GM12892 (cell line): ENCODE measurements at places on chromosomes 2 and 18.

GRCh38 chr2:17334300-17334699, 183.9 kb downstream of the RAD51AP2 start:
- no peak for DNase-seq

- no peak for DNase-seq
Observed at GRCh38 chr2:100799686-100800085, 20.3 kb upstream of the NPAS2 start.

- DNase-seq: no peak
Observed at GRCh38 chr2:42153944-42154581, 15.1 kb upstream of the EML4 start.

DNA sequence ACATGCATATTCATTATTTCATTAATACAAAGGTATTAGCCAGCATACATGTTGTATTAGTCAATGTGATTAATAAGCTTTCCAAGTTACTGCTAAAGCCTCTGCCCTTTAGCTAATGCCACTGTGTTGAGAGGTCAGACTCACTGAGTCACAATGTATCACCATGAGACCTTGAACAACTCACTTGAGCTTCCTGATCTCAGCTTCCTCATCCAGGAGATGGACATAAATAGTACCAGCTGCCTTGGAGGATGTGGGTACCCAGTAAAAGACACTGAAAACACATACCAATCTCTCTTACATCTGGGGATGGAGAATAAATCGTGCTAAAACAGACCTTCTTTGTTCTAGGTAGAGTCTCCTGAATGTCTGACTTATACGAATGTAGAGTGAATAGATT, 224.6 kb downstream of the EPHA4 start:
- DNase-seq: no peak

DNA sequence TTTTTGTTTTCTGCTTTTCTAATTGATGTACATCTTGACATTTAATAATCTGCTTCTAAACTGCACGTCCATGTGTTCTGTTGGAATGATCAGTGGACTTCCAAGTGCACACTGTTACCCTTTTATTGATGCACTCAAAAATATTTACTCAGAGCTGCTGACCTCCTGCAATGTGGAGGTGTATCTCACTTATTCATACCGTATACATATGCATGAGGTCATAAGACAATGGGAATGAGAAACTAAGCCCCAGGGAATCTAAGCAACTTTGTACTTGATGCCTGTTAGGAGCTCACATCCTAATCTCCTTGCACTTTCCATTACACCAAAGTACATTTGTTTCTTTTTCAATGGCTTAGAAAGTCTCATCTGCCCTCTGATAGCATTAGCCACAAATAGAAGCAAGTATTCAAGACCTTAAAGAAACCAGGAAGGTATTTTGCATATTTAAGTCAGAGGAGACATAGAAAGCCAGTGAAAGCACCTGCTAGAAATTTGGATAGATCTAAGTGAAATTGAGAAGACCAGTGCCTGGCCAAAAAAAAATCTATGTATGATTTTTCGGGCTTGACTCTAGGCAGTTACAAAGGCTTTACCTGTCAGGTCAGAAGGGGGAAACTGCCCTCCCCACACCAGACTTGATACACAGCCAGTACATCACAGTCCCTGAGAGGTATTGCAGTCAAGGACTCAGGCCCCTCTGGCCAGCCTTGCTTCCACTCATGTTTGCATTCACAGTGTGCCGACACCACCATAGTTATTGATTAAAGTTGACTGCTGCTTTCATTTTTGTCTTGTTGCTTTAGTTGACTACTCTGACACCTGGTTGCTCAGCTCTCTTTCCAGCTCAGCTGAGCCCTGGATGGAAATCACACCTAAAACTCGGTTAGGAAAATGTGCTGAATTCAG, 391.7 kb upstream of the CYRIA start:
- no peak for DNase-seq

DNA sequence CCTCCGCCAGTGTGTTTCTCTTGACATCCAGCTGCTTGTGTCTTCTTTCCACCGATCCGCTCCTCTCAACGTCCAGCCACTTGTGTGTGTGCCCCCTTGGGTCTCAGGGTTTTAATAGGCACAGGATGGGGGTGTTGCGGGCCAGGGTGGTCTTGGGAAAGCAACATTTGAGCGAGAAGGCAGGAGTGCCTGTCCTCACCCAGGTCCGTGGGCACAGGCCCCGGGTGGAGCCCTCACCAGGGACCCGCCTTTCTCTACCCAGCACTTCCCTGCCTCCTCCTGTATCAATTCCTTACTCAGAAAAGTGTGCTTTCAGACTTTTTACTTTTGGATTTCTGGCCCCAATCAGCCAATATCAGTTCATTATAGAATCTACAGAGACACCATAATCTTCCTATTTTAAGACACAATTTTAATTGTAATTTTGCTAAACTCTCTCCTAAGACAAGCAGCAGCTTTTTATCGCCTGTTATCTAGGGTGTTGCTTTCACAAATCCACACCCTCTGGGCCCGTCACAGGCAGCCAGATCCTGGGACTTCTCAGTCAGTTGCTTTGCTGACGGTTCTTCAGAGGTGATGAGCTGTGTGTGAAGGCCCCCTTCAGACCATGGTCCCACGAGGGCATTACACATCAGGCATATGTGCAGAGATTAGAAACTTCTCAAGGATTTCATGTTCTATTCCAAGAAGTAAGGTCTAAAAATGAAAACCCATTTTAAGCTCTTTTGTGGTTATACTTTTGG, 96.0 kb upstream of the FHL2 start:
- no peak for DNase-seq

DNA sequence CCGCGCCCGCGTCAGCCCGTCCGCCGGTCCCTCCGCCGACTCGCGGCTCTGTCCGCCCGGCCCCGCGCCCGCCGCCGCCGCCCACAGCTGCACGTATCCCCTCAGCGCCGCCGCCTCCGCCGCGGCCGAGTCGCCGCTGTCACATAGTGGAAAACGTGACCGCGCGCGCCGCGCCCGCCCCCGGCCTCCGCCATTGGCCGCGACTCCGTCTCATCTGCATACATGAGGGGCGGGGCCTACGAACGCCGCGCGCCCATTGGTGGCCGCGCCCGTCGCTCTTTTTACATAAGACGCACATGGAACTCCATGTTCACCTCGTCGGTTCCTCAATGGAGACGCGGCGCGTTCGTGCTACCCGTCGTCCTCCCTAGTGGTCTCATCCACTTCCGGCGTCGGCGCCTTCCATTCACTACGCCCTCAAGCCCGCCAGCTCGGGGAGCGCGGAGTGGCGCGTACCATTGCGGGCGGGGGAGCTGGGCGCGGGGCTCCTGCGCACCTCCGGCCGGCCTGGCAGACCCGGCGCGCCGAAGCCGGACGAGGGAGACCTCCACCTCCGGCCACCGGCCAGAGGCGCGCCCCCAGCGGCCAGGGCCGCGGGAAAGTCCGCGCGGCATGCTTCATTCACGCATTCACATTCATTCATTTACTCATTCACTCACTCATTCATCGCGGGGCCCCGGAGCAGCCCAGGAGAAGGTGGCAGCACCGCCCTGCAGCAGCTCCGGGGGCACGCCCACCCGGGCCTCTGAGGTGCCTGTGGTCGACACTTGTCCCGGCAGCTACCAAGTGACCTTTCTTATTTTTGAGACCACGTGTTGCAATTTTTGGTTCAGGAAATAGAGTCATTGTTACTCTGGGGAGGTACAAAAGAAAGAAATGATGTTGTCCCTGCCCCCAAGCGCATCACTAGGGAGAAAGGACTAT, 502 bp upstream of the PER2 start:
- DNase-seq: peak; percentile 89

- no peak for DNase-seq
Observed at GRCh38 chr2:129791712-129792111, 187.8 kb upstream of the RAB6C start.

- no peak for DNase-seq
Observed at GRCh38 chr18:80200932-80201672, 46.2 kb downstream of the PARD6G start.

DNA sequence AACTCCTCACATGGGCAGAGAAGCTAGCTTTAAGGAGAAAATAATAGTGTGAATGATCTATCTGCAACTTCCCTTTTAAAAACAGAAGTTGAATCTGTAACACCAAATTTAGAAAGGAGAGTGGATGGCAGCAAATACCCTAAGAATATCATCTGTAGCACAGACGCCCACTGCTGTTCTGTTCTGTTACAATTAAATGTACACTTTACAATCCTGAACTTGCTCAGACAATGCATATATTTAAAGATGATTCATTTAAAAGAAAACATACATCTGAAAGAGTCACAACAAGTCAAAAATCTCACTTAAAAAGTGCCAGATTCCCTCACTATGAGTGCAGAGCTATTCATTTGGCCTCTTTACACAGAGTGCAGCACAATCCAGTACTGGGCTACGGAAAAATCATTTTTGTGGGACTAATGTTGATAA, 8.0 kb upstream of the SERTAD2 start:
- DNase-seq: no peak

GRCh38 chr2:138497294-138497693, 4.3 kb upstream of the SPOPL start:
- DNase-seq: no peak

- no peak for DNase-seq
Observed at GRCh38 chr2:237446338-237446665, 32.3 kb upstream of the COL6A3 start.

GRCh38 chr2:206218796-206219499, 55.5 kb upstream of the ZDBF2 start:
- DNase-seq: no peak

- no peak for DNase-seq
Observed at GRCh38 chr2:234426616-234427015, 70.3 kb downstream of the ARL4C start.

- no peak for DNase-seq
Observed at GRCh38 chr2:204551512-204551863, 6.2 kb downstream of the PARD3B start.

- DNase-seq: no peak
Observed at GRCh38 chr18:58183226-58183625, 139.2 kb downstream of the NEDD4L start.
